ENCODE measurements at places on chromosomes 12 and 14.

DNA sequence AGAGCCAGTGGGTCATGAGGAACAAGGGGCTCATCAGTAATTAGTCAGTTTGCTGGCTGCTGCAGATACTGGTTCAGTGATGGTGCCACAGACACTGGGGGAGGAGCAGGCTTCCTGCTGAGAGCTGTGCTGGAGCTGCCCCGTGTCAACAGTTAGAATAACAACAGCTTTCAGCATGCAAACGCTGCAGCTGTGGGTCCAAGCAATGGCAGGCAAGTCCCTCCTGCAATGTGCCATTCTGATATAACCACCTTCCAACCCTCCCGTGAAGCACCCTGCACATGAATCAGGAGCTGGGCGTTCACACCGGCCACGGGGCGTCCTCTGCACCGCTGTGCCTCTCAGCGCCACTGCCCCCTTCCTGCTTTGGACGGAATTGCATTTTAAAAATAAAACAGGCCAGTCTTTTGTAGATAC, 258.4 kb upstream of the SFSWAP start:
- DNase-seq, result peak; percentile 65

GRCh38 chr14:20294636-20295035, 11.1 kb downstream of the TTC5 start:
- DNase-seq, result no peak

DNA sequence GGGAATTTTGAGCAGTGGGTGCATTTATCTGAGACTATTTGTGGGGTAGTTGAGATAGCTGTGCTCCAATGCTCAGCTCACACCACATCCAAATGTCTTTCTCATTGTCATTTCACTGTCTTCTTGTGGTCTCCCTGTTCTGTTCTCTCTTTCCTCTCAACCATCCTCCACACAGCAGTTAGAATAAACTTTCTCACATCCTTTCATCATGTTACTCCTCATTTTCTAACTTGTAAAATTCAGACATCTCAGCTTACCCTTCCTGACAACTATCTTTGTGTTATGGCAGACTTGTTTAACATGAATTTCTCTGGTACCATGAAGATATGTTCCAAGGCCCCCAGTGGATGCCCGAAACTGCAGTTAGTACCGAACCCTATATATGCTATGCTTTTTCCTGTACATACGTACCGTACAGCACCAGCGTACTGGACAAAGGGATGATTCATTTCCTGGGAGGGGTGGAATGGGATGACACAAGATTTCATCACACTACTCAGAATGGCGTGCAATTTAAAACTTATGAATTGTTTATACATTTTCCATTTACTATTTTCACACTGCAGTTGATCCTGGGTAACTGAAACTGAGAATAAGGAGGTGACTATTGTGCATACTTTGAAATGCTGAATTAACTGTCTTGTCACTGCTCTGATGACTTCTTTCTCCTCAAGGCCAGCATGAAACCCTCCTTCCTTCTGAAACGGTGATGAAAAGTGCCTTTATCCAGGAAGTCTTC, 177.1 kb upstream of the SLC38A2 start:
- DNase-seq, result no peak

GRCh38 chr12:22310275-22310674, 24.2 kb downstream of the ST8SIA1 start:
- no peak for DNase-seq

- no peak for DNase-seq
Measured at GRCh38 chr14:99647411-99647810, 2.5 kb downstream of the HHIPL1 start.

GRCh38 chr14:24441485-24441884, 1.1 kb downstream of the SDR39U1 start:
- DNase-seq, result no peak

GRCh38 chr12:132600048-132601032, 10.0 kb downstream of the LRCOL1 start:
- DNase-seq, result no peak

- no peak for DNase-seq
Measured at GRCh38 chr14:74955229-74956026, at the start of gene PGF. TSS of gene PGF (minus strand) at chr14:74955597. CDS start at chr14:74955242, 355 bp downstream.

DNA sequence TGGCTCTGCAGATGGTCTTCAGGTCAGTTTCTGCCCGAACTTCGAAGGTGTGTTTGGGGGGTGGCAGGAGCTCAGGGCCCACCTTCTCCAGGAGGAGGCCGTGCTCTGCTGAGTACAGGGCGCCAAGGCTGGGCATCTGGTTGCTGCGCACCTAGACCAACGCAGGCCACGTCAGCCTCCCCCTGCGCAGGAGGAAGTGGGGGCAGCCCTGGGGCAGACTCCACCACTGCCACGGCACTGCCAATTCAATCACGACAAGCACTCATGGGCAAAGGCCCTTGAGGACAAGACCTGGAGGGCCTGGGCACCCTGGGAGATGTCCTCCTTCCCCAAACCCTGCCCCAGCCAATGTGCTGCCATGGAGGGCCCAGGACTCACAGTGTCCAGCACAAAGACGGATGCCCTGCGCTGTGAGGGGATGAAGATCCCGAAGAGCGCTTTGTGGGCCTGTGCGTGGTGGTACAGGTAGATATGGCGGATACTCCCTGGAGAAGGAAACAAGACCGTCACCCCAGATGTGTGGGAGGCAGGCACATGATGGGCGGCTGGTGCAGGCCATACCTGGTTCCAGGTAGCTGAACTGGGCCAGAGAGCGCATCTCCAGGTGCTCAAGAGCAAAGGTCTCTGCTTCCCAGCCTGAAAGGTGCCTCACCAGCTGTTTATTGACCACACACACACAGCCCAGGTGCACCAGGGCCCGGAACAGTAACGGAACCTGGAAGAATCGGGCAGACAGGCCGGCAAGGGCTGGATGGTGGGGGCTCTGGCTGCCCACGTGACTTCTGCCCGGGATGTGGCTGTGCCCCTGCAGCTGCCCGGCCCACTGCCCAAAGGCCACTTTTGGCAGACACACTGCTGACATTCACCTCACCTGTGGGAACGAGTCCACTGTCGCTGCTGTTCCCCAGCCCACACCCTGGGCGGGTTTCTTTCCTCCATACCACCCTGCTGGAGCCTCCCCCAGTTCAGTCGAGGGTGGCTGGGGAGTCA, 24.6 kb downstream of the P2RX2 start:
- no peak for DNase-seq

- no peak for DNase-seq
Measured at GRCh38 chr12:57429473-57430111, 1.3 kb downstream of the R3HDM2 start.

- DNase-seq, result no peak
Measured at GRCh38 chr12:77847060-77847541, 16.4 kb downstream of the NAV3 start.

DNA sequence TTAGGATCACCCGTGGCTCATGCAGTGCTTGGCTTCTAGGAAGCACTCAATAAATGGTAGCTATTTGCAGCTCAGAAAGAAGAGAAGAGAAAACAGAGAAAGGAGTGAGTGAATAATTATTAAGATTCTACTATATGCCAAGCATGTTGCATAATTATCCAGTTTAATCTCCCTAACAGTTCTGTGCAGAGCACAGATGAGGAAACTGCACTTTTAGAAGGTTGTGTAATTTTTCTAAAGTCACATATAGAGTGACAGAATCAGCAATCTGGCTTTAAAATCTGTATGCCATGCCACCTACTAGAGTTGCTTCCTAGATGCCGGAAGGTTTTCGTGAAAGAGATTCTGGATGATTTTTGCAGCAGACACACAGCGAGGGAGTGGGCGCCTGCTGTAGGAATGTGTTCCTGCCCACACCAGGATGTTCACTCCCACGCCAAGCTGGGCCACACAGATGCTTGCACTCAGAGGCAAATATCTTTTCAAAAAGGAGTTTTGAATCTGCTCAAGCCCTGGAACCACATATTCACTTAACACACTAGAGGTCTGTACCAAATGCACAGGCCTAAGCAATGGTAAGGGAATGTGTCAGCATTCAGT, 50.2 kb upstream of the SMCO2 start:
- DNase-seq, result no peak

GRCh38 chr14:51595881-51596455, 55.7 kb upstream of the FRMD6 start:
- DNase-seq, result no peak

- DNase-seq, result no peak
Measured at GRCh38 chr12:64824130-64824499, 332 bp upstream of the TBC1D30 start.

Measured in NT2/D1 (cell line).